ENCODE measurements at places on chromosomes 5 and 9. TPM values are rescaled to one million over a fixed set of nuclear protein-coding genes. Genes with fewer than 3 reads are reported as not detected.

GRCh38 chr5:1011226-1011631 lies 2.6 kb downstream of the NKD2 start:
- no peak for DNase-seq

- DNase-seq = no peak
These were observed 137.3 kb downstream of the SEC61B start for GRCh38 chr9:99359336-99359735.

KIF4B gene
- not detected for total RNA-seq

DNA sequence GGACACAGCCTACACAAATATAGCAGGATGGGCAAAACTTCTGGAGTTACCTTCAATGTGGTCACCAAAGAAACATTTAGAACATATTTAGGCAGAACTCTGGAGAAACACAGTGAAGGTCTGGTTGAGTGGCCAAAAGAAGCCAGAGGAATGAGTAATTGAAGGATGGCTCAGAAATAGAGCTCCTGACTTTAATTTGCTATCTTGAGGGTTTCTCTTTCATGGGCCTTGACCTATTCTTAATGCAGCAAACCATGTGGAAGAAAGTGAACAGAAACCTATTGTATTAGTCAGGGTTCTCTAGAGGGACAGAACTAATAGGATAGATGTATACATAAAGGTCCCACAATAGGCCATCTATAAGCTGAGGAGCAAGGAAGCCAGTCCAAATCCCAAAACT lies 650.5 kb downstream of the ACTL7B start:
- peak; percentile 58 for DNase-seq

DNA sequence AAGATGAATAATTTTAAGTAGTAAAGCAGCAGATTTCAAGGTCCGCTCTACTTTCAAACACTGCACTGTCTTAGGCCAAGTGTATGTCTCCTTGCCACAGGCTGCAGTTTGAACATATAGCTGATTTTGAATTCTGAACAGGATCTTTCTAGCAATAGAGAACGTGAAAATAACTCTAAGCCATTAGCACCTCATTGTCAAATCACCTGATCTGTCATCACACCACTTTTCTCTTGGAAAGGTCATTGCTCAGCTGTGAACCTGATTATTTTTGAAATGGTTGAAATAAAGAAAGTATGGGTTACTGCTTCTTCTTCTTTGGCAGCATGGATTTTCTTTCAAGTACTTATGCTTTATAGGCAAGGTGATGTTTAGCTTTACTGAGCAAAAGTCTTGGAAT lies 357.0 kb upstream of the RORB start:
- DNase-seq = no peak

DNA sequence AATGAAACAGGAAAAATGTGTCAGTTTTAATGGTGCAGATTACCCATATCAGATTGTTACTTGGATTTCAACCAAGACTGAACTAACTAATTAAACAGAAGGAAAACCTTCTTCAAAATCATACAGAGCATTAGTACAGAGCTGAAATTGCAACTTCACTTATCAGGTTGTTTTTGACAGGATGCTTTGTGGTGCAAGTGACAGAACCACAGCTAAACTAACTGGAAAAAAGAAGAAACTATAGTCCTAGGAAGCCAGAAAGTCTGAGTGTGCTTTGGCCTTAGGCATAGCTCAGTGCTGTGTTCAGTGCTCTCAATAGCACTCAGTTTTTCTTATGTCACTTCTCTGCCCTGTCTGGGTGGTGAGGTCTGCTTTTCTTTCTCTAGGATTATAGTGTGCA lies 267.4 kb downstream of the CHSY3 start:
- DNase-seq = no peak

- DNase-seq = no peak
These were observed 88.0 kb downstream of the PTCD2 start for GRCh38 chr5:72408127-72408526.

GRCh38 chr5:71887680-71888079 lies 168.6 kb downstream of the CARTPT start:
- DNase-seq = peak; percentile 89

CRHBP gene
- total RNA-seq = not detected

KIF20A gene
- 26.0 TPM for total RNA-seq

DNA sequence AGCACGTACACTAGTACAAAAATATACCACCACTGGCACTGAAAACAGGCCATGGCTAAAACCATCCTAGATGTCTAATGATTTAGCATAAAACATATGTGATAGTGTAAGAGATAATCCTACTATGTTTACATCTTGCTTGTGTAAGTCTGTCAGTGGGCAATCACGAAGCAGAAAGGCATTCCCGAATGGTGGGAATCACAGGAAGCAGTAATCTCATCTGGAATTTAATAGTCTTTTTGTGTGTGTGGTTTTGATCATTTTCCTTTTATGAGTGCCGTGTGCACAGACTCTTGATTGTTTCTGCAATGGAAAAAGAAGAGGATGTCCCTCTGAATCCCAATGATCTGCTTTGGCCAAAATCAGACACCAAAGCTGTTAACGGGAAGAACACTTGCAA lies 200.5 kb downstream of the EBF1 start:
- no peak for DNase-seq

- DNase-seq = no peak
These were observed 5.1 kb downstream of the GDNF start for GRCh38 chr5:37834542-37835379.

DNA sequence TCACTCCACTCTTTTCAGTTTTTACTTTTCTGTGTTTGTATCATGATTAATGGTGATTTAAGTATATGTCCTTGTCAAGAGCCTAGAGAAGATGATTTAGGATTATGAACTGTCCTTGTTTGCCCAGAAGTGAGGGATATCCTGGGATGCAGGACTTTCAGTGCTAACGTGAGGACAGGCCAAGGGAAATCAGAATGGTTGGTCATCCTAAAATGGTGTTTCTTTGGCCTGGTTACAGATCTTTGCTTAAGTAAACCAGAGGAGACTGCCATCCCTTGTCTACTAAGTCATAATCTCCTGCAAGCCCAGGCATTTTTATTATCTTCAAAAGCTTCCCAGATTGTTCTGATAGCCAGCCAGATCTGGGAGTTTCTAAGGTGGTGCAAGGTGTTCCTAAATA lies 22.3 kb upstream of the DPYSL3 start:
- no peak for DNase-seq

PTGS1 gene
- 39.6 TPM for total RNA-seq

GRCh38 chr9:114538241-114538640 lies 33.0 kb upstream of the WHRN start:
- DNase-seq = no peak

Data from GM23248 (cell line).